ENCODE measurements at places on chromosomes 13 and 19.

GRCh38 chr13:31880851-31881494 lies 141.6 kb downstream of the RXFP2 start:
- no peak for DNase-seq

DNA sequence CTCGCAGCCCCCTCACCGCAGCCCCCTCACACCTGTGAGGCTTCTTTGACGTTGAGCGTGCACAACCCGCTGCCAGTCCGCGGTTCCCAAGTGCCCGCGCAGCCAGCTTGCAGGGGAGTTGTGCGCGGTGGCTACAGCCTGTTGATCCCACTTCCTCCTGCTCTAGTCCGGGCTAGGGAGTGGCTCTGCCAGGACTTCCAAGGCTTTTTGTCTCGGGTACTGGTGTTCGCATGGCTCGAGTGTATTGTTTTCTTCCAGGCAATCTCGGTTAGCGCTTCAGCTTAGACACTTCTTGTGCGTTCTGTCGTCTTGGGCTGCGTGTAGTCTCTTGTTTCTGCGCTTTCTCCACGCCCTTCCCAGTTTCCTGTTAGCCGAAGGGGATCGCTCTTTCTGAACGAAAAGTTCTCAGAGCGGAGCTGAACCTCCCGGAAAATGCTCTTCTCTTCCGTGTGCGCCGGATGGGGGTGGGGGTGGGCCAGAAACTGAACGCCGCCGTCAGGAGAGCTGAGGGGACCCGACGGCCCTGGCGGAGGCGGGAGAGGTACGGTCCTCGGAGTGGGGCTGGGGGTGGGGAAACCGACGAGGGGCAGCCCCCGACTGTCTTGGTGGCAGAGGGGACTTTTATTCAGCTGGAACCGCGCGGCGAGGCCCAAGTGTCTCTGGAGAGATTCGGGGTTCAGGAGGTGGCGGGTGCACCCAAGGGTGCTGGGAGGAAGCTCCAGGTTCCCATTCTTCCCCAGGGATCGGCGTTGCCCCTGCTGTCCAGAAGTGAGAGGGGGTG lies 697 bp upstream of the DGKH start:
- DNase-seq, result peak; percentile 65

DNA sequence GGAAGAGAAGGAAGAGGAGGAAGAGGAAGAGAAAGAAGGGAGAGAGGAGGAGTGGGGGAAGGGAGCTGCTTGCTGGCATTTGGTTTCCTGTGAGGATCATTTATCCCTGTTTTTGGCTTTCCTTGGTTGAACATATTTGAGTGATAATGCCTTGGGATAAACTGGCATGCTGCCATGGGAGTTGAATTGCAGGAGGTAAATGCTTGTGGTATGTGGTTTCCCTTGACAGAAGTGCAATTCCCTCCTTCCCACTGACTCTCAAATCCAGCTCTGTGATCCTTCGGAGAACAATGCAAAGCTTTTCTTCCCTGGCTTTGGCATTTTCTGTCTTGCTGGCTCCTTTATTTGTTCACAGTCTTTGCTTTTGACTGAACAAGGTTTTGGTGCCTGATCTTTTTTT lies 27.2 kb upstream of the CBY2 start:
- DNase-seq, result peak; percentile 98

- no peak for DNase-seq
These were observed 209.5 kb upstream of the IPO5 start for GRCh38 chr13:97743938-97744337.

GRCh38 chr13:46404733-46405100 lies 17.7 kb upstream of the RUBCNL start:
- DNase-seq, result no peak

DNA sequence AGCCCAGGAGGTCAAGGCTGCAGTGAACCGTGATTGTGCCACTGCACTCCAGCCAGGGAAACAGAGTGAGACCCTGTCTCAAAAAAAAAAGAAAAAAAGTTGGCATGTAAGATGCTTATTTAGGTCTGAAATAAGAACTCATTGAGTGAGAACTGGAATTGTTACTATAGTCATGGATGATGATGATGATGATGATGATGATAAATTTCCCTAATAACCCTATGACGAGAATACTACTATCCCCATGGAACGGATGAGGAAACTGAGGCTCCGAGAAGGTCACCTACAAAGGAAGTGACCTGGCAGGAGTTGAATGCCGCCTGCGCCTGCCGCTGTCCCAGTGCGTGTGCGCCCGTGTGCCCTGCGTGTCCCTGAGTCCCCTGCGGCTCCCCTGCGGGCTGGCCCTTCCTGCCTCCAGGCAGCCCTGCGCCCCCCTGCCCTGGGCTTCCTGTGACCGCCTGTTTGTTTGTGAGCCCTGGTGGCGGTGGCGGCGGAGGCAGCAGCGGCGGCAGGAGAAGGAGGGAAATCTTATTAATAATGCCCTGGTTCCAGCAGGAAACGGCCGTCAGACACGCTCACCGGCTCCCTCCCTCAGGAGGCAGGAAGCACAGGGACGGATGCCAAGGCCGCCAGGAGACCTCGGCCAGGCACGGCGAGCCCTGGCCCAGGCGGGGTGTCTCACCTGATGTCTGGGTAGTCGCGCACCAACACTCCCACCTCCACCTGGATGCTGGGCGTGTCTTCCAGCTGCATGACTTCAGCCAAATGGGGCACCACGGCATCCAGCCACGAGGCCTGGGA lies 29.6 kb downstream of the EXOC3L2 start:
- no peak for DNase-seq

- peak; percentile 68 for DNase-seq
These were observed 20.7 kb downstream of the CEBPG start for GRCh38 chr19:33394006-33394722.

- DNase-seq, result no peak
These were observed 170.4 kb downstream of the COG6 start for GRCh38 chr13:39825886-39826285.

DNA sequence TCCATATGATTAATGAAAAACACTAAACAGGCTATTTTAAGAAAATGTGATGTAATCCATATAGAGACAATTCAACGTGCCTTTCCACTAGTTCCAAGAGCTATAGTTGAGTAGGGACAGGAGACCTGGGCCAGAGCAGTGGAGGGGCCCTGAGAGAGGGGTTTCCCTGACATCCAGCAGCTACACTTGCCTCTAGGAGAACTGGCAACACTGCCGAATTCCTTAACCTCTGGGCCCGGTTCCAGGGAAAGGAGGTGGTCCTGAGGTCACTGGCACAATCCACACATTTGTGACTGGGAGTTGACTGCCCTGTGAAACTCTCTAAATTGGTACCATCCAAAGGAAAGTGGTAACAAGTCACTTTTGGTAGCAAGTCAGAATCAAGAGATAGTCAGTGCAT lies 264.4 kb downstream of the DCLK1 start:
- DNase-seq, result no peak

- no peak for DNase-seq
These were observed 303.1 kb downstream of the IRS2 start for GRCh38 chr13:109483284-109483683.

Measured in astrocyte (in vitro differentiated cells and primary cell).